ENCODE measurements at places on chromosomes 13 and 19. TPM values are rescaled to one million over a fixed set of nuclear protein-coding genes. Genes with fewer than 3 reads are reported as not detected.

SIGLEC10 gene
- total RNA-seq, result 1.7 TPM

DNA sequence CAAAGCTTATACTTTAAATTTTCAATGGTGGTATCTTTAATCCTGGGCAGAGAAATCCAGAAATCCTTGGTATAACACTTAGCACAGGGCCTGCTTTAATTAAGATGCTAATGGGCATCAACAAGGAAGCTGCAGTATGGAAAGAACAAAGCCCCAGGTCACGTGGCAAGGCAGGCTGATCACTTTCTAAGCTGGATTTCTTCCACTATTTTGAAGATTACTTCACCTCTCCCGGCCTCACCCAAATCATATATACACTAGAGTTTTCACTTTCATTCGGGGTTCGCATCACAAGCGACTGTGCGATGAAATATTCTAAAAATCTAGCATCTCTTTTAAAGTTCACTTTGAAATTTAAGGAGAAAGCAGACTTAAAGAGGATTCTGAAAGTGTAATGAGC, 71.8 kb downstream of the STARD13 start:
- H3K27ac ChIP-seq, result no peak overlapping the region
- no peak overlapping the region for H3K4me3 ChIP-seq
- H3K4me1 ChIP-seq, result no peaks in the 10 kb centered on the region
- DNase-seq, result no peak
- H3K36me3 ChIP-seq, result no peaks in the 10 kb centered on the region

DNA sequence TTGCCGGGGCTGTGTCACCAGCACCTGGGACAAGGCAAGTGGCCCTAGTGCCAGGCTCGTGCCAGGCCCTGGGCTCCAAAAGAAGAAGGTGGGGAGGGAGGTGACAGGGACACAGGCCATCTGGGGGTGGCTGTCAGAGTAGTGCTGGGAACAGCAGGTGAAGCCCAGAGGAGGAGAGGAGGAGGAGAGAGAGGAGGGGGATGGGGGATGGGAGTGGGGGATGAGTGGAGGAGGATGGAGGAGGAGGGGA, 18.7 kb downstream of the LSM4 start:
- no peak for DNase-seq
- peaks cover 7% of the 10 kb centered on the region for H3K36me3 ChIP-seq
- H3K27me3 ChIP-seq, result no peaks in the 10 kb centered on the region
- H3K4me3 ChIP-seq, result peak overlapping the region; percentile 59

DNA sequence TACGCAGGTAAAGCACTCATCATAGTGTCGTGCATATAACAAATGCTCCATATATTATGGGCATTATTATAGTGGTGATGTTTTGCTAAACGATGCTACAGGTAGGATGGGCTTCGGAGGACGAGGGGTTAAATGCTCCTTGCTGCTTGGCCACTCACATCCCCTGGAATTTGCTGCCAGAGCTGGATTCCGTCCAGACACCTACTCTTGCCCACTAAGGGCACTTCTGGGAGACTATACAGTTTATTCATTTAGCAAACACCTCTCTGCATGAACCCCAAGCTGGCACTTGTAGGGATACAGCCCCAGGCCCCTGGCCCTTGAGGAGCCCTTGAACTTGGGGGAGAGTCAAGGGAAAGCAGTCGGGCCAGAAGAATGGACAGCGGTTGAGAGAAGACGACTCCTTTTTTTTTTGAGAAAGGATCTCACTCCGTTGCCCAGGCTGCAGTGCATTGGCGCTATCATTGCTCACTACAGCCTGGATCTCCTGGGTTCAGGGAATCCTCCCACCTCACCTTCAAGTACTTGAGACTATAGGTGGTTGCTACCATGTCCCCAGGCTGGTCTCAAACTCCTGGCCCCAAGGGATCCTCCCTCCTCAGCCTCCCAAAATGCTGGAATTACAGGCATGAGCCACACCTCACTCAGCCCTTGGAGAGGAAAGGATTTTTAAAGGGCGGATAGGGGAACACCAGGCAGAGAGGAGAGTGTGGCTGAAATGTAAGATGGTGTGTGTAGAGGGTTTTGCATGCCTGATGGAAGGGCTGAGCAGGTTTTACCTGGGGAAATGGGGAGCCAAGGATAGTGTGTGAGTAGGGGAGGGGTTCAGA, 1.1 kb upstream of the MRPL34 start:
- no peak for DNase-seq
- no peaks in the 10 kb centered on the region for H3K36me3 ChIP-seq
- H3K4me1 ChIP-seq, result peaks cover 43% of the 10 kb centered on the region
- no peaks in the 10 kb centered on the region for H3K27me3 ChIP-seq

DNA sequence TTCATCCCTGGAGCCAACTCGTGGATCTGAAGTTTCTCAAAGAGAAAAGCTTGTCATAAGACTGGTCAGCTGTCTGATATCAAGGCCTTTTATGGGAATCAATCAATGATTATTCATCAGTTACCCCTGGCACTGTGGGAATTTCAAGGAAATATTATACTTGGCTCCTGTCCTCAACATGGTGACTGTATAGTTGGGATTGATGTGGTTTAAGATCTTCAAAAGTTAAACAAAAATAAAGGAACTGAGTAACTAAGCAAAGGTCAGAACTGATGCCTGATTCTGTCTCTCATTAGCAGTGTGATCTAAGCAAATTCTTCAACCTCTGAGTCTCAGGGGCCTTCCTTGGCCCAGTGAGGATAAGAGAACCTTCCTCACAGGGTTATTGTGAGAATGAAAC, 22.2 kb upstream of the SERPINE3 start:
- no peaks in the 10 kb centered on the region for H3K36me3 ChIP-seq
- H3K27ac ChIP-seq, result no peak overlapping the region
- no peaks in the 10 kb centered on the region for H3K4me1 ChIP-seq
- H3K27me3 ChIP-seq, result no peaks in the 10 kb centered on the region

- H3K4me3 ChIP-seq, result no peak overlapping the region
- no peaks in the 10 kb centered on the region for H3K27me3 ChIP-seq
- H3K36me3 ChIP-seq, result no peaks in the 10 kb centered on the region
- no peak overlapping the region for H3K27ac ChIP-seq
- DNase-seq, result peak; percentile 26
- H3K4me1 ChIP-seq, result no peaks in the 10 kb centered on the region
These were observed 13.4 kb downstream of the RASL11A start for GRCh38 chr13:27283906-27284493.

DNA sequence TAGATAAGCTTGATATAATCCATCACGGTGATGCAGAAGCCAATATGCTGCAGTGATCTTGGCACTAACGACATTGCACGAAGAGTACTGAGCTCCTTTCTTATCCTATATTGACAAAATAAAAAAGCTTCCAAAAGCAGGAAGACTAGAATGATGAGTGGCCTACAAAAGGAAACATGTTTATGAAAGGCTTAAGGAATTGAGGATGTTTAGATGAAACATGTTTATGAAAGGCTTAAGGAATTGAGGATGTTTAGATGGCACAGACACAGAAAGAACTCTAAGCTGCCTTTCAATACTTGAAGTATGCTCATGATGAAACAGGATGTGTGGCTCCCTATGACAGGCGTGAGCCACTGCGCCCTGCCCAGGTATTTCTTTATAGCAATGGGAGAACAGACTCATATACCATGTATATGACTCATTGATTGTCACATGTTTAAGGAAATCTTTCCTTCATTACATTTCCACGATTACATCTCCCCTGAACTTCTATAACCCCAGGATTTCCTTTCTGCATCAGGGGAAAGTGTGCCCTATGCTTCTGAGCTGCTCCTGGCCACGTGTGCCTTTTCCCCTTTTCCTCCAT, 690.8 kb upstream of the ARGLU1 start:
- no peak for DNase-seq
- no peak overlapping the region for H3K4me3 ChIP-seq
- no peaks in the 10 kb centered on the region for H3K4me1 ChIP-seq
- H3K27me3 ChIP-seq, result no peaks in the 10 kb centered on the region

DNA sequence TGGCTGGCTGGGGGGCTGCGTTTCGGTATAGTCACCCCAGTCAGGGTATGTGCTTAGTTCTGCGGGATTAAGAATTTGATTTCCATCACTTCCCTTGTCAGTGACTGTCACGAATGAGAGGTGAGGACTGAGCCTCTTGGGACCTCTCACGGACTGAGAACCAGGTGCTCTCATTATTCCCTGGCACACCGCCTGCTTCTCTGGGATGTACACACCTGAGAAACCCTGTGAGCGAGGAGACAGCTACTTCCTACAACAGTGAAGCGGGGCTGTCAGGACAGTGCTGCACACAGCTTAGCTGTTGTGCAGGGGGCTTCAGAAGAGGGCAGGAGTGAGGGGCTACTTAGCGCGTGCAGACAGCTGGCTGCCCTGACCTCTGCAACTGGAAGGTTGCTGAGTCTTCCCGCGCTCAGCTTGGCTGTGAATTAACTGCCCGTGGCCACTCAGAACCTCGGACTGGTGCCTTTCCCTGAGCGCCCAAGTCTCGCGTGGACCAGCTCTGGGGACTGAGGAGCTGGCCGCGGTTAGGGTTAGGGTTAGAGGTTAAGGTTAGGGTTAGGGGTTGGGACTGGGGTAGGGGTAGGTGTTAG, 65.3 kb upstream of the MCF2L start:
- H3K4me3 ChIP-seq, result no peak overlapping the region
- no peaks in the 10 kb centered on the region for H3K27me3 ChIP-seq
- no peaks in the 10 kb centered on the region for H3K4me1 ChIP-seq
- H3K27ac ChIP-seq, result no peak overlapping the region
- no peaks in the 10 kb centered on the region for H3K36me3 ChIP-seq

DNA sequence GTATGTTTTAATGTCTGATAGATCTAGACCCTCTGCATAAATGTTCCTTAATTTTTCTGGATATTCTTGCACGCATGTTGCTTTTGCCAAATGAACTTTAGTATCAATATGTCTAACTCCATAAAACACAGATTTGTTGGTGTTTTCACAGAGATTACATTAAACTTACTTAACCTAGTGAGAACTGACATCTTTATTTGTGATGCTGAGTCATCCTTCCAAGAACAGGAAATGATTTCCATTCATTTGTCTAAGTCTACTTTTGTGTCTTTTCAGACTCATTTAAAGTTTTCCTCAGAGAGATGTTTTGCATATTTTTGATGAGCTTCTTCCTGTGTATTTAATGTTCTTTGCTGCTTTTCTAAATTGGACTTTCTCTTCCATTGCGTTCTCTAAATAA, 184.0 kb downstream of the SLC7A1 start:
- no peak overlapping the region for H3K4me3 ChIP-seq
- H3K36me3 ChIP-seq, result no peaks in the 10 kb centered on the region
- H3K4me1 ChIP-seq, result no peaks in the 10 kb centered on the region
